ENCODE measurements at places on chromosomes 13 and 19.

- DNase-seq: no peak
Measured at GRCh38 chr13:51590971-51591627, 6.8 kb downstream of the WDFY2 start.

GRCh38 chr19:35169221-35169995 lies 14.9 kb downstream of the FXYD5 start:
- DNase-seq: no peak

- no peak for DNase-seq
Measured at GRCh38 chr13:75010941-75011340, 471.0 kb downstream of the TBC1D4 start.

DNA sequence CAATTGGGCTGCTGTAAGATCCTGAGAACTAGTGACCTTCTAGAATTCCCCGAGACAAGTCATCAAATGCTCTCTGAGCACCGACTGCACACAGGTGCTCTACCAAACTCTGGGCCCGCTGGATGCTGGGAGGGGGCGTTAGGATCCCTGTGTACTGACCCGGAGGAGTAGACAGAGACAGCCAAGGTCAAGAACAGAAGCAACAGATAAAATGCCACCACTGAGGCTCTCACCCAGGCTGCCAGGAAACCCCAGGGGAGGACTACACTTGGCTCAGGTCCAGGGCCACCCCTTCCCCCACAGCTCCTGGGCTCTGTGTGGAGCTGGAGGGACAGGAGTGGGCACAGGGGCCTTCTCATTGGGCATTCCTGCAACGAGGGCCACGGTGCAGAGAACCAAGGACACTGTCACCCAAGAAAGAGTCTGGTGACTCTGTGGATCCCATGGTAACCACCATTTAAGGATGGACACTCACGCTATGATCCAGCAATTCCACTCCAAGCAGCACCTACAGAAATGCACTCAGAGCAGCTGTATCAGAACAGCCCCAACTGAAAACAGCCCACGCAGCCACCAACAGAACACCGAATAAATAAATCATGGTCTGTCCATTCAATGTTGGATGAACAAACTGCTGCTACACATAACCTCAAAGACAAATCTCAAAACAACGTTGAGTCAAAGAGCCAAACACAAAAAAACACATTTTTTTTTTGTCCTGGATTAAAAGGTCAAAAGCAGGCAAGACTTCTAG lies 16.8 kb upstream of the SLC35E1 start:
- DNase-seq: no peak

GRCh38 chr13:60620611-60621395 lies 223.8 kb downstream of the TDRD3 start:
- DNase-seq: no peak

DNA sequence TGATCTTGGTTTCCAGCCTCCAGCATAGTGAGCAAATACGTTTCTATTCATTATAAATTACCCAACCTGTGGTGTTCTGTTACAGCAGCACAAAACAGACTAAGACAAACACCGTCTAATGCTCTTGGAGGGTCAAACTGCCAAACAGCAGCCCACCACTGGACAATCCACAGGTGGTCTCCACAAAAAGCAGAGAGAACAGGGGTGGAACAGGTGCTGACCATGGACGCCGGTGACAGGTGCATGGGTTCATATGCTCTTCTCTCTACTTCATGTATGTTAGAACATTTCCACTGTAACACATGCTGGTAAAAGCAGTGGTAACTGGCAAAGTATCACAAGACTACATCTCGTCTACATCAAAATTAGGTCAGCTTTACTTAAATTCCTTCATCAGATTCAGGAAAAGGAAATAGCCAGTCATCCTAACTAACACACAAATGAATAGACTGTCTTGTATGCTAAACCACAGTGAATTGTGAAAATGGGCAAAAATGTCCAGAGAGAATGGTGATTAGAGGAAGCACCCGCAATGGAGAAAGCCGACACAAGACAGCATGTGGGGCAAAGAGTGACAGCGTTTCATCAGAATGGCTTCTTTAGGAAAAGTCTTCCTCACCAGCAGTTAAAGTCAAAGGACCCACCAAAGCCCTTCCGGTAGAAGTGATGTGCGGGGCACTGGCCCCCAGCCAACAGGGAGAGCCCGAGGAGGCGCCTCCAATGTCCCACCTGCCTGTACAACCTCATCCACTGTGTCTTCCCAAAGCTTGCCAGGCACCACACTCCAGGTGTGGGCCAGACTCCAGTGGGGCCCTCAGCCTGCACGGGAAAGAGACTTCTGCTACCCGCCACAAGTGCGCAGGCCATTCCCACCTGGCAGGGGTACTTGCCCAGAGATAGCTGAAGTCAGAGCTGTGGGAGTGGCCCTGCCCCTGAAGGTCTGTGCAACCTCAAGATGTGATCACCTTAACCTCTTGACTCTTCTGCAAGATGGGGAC lies 6.5 kb downstream of the CARS2 start:
- no peak for DNase-seq

Data from stimulated activated CD4-positive, alpha-beta T cell treated with anti-CD3 and anti-CD28 coated beads, Interleukin-1b, Interleukin-23, amount 100 ng/mL, for 48 hours (primary cell).